PC-3 (cell line): ENCODE measurements at places on chromosomes 7 and 10. TPM values are rescaled to one million over a fixed set of nuclear protein-coding genes. Genes with fewer than 3 reads are reported as not detected.

Gene HOXA3
- total RNA-seq: 4.5 and 13.8 TPM in 2 replicates

Gene LIPF
- not detected in 2 replicates for total RNA-seq

Gene GIMAP6
- 1.2 TPM in 1 of 2 replicates, not detected in the other for total RNA-seq

Gene PCGF6
- 8.8 and 11.6 TPM in 2 replicates for total RNA-seq

Gene PPA1
- 392 and 440 TPM in 2 replicates for total RNA-seq

Gene CDH23
- not detected in 2 replicates for total RNA-seq

Gene TMEM130
- not detected in 2 replicates for total RNA-seq

Gene IKZF1
- not detected in 2 replicates for total RNA-seq

Gene PON1
- not detected in 2 replicates for total RNA-seq

Gene ADCY1
- 3.1 and 3.4 TPM in 2 replicates for total RNA-seq

Gene INA
- total RNA-seq: not detected in 2 replicates

Gene C7orf57
- 0.15 TPM in 1 of 2 replicates, not detected in the other for total RNA-seq

Gene RINT1
- total RNA-seq: 20.8 TPM in 2 replicates

Gene NPY4R2
- total RNA-seq: not detected in 2 replicates

Gene PCLO
- 3.5 and 7.5 TPM in 2 replicates for total RNA-seq

Gene GIMAP4
- total RNA-seq: not detected in 2 replicates

Gene HMX2
- not detected in 2 replicates for total RNA-seq

Gene KLLN
- 0.15 and 0.23 TPM in 2 replicates for total RNA-seq

Gene ZNF239
- total RNA-seq: 8.5 and 9.7 TPM in 2 replicates

Gene EDRF1
- total RNA-seq: 16.0 and 17.7 TPM in 2 replicates

Gene GTF2IRD1
- 14.9 and 21.9 TPM in 2 replicates for total RNA-seq

Gene FAM131B
- total RNA-seq: 6.9 and 7.7 TPM in 2 replicates

Gene CLDN3
- 51.6 and 70.7 TPM in 2 replicates for total RNA-seq

Gene IPMK
- 7.1 and 8.4 TPM in 2 replicates for total RNA-seq

Gene GIMAP8
- total RNA-seq: not detected in 2 replicates

Gene GNG11
- total RNA-seq: 3.0 and 4.4 TPM in 2 replicates

Gene NXPH1
- total RNA-seq: not detected in 2 replicates

Gene HOXA1
- total RNA-seq: 1.4 and 2.0 TPM in 2 replicates

Gene THSD7A
- total RNA-seq: 0.04 and 0.06 TPM in 2 replicates

Gene SPDYE18
- total RNA-seq: 1.1 TPM in 1 of 2 replicates, not detected in the other

Gene CHRM2
- total RNA-seq: not detected in 2 replicates

Gene CFAP69
- total RNA-seq: 3.1 and 6.6 TPM in 2 replicates

Gene GIMAP5
- not detected in 2 replicates for total RNA-seq

Gene H2BK1
- not detected in 2 replicates for total RNA-seq

Gene ASB15
- total RNA-seq: not detected in 2 replicates

Gene DLG5
- total RNA-seq: 118 and 158 TPM in 2 replicates

Gene MOGAT3
- not detected in 2 replicates for total RNA-seq

Gene CD36
- total RNA-seq: not detected in 2 replicates

Gene PYROXD2
- total RNA-seq: 3.1 and 9.4 TPM in 2 replicates

Gene NOM1
- total RNA-seq: 17.7 and 28.5 TPM in 2 replicates

Gene PVRIG
- not detected in 2 replicates for total RNA-seq
